T-helper 22 cell (primary cell): ENCODE measurements at places on chromosomes 6 and 20.

DNA sequence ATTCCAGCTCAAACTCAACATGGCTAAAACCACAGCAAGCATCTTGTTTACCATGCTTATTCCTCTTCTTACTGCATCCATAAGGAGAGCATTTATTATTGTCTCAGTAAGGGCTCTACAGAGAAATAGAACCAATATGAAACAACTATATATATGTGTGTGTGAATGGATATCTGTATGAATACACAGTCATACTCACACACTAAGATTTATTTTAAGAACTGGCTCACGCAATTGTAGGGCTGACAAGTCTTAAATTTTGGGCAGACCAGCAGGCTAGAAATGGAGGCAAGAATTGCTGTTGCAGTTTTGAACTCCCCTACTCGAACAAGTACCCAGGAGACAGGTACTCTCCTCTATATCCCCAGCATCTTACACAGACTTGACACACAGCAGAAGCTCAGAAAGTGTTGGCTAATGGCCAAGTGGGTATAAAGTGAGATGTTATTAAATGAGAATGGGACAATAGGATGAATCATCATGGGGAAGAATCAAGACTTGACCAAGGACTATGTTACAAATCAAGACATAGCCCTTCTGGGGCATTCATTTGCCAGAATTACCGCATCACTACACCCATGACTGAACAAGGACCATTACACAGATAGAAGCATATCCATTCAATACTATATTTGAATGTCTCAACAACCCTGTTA lies 13.0 kb downstream of the ZHX3 start:
- DNase-seq, result no peak

DNA sequence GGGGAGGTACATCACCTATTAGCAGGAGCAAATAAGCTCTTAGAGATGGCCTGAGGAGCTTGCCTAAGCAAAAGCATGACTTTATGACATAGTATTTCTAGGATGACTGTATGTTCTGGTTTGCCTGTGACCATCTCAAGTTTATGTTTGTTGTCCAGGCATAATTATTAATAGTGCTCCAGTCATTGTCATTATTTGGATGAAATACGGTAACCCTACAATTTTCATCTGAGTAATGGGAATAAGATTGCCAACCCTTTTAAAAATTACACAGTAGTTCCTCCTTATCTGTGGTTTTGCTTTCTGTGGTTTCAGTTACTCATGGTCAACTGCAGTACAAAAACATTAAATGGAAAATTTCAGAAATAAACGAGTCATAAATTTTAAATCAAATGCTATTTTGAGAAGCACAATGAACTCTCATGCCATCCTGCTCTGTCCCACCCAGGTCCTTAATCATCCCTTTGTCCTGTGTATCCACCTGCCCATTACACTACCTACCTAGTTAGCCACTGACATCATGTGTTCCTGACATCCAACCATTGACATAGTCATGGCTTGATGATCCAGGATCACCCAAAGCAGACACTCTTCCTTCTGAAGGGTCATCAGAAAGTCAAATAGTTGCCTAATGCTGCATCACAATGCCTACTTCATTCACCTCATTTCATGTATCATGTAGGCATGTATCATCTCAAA lies 27.0 kb upstream of the TFB1M start:
- no peak for DNase-seq

- no peak for DNase-seq
Measured at GRCh38 chr6:166747644-166748595, 120.9 kb upstream of the RPS6KA2 start.

- DNase-seq, result no peak
Measured at GRCh38 chr6:129893640-129894039, 32.5 kb upstream of the TMEM244 start.

GRCh38 chr20:44979090-44979621 lies 12.8 kb downstream of the STK4 start:
- DNase-seq, result peak; percentile 69

- no peak for DNase-seq
Measured at GRCh38 chr6:537114-537513, 119.8 kb downstream of the HUS1B start.

GRCh38 chr6:130206479-130206878 lies 16.3 kb downstream of the SAMD3 start:
- no peak for DNase-seq

GRCh38 chr6:109377717-109378116 lies 4.5 kb downstream of the CD164 start:
- no peak for DNase-seq

DNA sequence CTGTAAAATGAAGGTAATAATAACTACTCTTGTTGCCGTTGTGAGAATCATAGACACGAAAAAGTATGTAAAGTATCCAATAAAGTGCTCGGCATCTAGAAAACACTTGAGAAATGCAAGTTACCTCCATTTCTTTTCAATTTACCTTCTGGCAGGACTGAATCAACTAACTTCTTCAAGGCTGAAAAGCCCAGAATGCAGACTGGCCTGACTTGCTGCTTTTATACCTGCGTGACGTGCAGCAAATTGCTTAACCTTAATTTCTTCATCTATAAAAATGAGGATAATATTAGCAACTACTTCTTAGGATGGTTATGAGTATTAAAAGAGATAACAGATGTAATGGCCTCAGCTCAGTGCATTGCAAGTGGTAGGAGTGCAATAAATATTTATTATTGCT lies 39.6 kb downstream of the GRIK2 start:
- DNase-seq, result no peak

DNA sequence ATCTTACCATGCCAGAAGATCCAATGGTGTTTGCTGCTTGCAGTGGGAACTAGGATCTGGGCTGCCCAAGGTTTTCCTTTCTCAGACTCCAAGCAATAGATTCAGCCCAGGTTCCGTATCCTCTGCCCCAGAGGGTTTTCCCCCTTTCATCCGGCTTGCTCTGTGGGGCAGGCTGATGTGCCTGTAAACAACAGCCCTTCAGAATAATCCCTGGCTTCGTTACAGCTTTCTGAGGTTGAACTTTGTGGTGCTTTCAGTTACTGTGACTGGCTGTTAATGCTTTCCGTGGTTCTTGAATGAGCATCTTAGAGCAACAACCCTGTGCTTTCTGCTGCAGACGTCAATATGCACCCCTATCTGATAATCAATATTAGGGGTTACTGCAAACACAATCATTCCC lies 400.4 kb downstream of the BTBD3 start:
- DNase-seq, result no peak

GRCh38 chr6:53134601-53135235 lies 13.9 kb downstream of the GCM1 start:
- DNase-seq, result no peak

DNA sequence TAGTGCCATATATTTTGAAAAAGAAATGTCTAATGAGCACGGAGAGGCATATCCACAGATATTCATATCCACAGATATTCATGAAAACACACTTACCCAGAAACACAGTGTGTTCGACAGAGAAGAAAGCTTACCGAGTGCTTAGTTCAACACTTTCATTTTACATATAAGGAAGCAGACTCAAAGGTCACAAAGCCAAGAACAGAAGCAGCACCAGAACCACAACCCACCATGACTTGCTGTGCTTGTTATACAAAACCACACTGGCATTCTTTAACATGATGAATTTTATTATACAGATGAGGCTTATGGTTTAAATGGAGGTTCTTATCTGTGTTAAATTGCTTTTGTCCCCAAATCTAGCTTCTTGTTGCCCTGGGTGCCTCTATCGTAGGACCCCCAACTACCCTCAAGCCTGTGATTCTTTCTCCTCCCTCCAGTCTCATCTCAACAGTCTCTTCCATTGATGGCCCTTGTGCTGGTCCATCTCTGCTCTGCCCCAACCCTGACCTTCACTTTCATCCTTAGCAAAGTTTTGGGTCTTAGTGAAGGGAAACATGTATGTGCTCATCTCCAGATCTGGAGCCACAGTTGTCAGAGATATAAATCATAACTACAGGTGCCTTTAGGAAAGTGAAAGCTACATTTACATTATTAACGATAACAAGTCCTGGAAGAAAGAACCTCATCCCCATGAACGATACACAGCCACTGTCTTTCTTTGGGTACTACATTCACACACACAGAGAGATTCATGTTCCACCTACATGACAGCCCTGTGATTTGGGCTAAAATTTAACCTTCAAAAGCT lies 40.0 kb downstream of the SF3B5 start:
- DNase-seq, result no peak

DNA sequence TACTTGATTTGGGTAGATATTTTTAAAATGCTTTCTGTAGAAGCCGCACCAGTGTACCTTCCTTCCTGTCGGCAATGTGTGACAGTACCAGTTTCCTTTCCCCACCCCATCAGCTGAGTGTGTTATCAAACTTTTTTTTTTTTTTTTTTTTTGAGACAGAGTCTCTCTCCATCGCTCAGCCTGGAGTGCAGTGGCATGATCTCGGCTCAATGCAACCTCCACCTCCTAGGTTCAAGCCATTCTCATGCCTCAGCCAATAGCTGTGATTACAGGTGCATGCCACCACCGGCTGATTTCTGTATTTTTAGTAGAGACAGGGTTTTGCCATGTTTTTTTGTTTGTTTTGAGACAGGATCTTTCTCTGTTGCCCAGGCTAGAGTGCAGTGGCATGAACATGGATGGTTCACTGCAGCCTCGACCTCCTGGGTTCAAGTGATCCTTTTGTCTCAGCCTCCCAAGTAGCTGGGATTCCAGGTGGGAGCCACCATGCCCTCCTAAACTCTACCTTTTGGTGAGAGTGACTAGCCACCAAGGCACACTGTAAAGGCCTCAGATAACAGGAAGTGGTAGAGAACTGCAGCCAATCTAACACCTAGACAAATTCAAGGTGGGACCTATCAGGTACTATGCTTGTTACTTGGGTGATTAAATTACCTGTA lies 26.5 kb upstream of the ZBTB22 start:
- peak; percentile 65 for DNase-seq

- no peak for DNase-seq
Measured at GRCh38 chr20:22924046-22924737, 110.9 kb upstream of the SSTR4 start.

DNA sequence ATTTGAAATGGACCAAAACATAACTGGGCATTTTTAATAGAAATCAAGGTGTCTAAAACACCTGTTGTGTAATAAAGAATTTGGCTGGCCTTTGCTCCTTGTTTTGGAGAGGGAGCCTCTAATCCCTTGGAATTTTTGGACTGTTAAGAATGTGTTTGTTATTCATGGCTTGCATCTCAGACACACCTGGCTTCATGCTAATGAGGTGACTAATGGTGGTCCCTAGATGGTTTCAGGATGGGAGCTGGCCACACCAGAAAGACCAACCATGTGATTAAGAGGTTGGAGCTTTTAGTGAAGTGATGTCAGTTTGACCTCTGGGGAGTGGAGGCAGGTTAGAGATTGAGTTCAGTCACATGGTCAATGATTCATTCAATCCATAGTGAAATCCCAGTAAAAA lies 328.4 kb downstream of the DHX35 start:
- no peak for DNase-seq

- no peak for DNase-seq
Measured at GRCh38 chr6:3444276-3445088, 12.4 kb downstream of the SLC22A23 start.

DNA sequence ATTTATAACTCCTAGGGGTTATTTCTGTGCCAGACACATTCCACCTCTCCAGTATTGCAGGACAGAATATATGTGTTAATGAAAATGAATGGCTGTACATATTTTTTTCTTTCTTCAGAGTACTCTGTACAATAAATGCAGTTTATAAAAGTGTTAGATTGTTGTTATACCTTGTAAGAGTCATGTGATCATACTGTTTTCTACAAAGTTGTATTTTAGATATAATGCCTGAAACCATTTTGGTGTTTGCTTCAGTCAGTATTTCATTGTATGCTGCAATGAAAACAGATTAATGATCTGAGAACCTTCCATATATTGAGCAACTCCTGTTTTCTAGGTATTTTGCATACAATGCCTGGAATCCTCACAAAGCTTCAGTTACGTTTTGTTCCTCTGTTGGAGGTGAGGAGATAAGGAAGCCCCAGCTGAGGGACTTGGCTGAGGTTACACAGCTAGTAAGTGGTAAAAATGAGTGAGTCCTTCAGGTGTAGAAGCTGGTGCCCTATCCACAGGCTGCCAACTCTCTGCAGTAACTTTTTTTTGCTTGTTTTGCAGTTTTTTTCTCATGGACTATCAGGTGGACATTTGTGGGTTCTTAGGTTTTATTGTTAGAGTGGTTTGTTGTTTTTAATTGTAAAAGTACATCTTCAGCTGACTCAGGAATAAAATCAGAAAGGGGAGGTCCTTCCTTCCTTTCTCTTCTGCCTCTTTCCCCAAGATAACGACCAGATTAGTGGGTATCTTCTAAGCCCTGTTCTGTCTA lies 11.6 kb downstream of the PDCD2 start:
- DNase-seq, result no peak

DNA sequence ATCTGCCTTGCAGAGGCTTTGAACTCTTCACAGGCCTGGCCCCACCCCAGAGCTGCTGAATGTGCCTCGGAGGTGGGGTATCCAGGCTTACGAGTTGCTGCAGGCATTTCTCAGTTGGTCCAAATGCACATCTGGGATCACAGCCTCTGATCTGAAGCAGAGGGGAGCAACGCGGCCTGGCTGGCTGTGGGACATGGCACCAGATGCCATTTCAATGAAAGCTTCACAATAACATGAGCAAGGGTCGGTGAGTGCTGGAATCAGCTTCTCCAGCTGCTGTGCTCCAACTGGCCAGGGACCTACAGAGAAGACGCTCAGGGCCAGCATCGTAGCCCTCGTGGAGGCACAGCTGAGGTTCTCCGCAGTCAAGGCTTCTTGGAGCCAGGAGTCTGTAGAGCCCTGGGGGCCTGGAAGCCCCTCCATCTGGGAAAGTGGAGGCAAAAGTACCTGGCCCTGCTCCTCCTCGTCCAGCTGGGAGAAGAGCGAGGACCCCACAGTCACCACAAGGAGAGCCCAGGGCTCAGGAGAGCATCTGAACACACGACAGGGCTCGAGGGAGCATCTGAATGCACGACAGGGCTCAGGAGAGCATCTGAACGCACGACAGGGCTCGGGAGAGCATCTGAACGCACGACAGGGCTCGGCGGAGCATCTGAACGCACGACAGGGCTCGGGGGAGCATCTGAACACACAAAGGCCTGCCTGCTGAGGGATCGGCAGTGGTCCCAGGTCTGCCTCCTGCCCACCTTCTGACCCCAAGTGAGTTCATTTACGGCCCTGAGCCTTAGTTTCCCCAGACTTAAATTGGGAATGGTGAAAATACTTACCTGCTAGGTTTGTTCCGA lies 165.2 kb downstream of the DLL1 start:
- DNase-seq, result no peak

DNA sequence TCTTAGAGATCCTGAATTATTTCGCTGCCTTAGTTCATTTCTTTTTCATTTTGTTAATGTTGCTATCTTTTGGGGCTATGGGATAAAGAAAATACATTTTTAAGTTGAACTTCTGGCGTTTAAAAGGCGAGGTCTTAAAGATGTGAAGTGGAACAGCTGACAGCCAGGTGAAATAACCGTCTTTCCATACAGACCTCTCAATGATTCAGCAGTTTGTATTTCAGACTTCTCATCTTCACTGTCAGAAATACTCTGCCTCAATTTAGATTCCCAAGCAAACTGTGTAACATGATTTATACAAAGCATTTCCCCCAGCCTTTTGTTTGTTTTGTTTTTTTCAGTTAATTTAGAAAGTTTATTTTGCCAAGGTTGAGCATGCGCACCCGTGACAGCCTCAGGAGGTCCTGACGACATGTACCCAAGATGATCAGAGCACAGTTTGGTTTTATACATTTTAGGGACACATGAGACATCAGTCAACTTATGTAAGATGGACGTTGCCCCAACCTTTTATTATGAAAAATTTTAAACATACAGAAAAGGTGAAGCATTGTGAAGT lies 40.0 kb downstream of the SLC9A8 start:
- DNase-seq, result no peak

GRCh38 chr20:25079171-25079570 lies 2.8 kb downstream of the VSX1 start:
- DNase-seq, result no peak

- DNase-seq, result no peak
Measured at GRCh38 chr20:13928901-13929300, 61.5 kb downstream of the SEL1L2 start.
